Inflammatory macrophage treated with lipopolysaccharide for 1 hour (primary cell): ENCODE measurements at places on chromosomes 11 and 22.

DNA sequence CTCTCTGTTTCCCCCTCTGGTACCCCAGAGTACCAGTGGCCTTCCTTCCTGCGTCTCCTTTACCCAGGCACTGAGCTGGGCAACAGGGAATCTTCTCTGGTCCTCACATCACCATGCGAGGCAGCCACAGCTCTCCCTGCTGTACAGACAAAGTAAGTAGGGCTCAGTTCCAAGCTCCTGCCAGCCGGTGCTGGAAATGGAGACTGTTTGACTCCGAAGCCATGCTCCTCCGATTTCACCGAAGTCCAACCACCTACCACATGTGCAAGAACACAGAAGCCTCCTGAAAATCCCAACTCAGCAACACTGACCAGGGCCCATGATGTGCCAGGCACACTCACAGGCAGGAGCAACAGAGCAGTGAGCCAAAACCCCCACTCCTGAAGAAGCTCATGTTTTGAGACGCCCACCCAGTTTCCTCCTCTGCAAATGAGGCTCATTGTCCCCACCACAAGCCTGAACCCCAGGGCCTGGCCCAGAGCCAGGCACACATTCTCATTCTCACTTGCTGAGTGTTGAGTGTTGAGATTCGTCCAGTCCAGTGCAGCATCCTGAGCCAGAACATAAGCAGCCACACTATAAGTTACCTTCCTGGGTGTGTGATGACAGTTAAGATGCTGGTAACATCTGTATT, 156.0 kb downstream of the MPPED1 start:
- DNase-seq, result no peak

- DNase-seq, result no peak
Observed at GRCh38 chr11:10567446-10567845, 1.0 kb downstream of the LYVE1 start.

DNA sequence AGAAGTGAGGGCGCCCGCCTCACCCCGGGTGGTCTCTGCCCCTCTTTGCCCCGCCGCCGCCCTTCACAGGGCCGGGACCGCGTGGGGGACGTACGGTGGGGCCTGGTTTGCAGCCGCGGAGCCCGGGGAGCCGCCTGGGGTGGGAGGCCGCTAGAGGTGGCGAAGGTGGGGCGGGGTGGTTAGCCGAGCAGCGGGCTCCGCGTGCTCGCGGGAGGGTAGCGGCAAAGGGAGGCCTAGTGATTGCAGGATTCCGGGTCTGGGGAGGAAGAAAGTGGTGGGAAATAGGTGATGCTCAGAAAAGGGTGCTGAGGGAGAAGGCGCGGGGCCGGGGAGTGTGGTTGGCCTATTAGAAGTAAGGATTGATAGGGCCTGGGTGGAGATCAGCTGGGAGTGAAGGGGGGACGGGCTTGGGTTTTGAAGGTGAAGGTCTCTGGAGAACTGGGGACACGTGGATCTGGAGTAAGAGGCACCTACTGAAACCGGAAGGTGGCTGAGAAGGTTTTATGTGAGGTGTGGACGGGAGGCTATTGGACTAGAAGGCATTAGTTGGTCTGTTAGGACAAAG, 571 bp downstream of the FAR1 start:
- DNase-seq, result peak; percentile 18

GRCh38 chr11:113875234-113876073, at the start of gene USP28:
USP28 (minus strand) TSS chr11:113875572; CDS start chr11:113875501, 71 bp downstream.
- DNase-seq, result peak; percentile 92

GRCh38 chr11:79253280-79253679, 187.6 kb downstream of the TENM4 start:
- DNase-seq, result no peak

DNA sequence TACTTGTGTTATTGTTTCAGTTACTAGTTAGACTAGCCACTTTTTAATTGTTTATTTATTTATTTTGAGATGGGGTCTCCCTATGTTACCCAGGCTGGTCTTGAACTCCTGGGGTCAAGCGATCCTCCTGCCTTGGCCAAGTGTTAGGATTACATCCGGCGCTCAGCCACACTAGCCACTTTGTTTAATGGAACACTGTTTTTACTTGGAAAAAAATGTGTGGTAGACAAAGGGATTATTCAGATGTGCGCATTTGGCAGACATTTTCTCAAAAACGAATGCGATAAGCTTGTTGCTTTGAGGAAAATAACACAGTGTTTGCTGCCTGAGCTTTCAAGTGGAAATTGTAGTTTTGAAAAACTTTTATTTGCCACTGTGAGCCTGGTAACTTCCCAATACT, 51.0 kb downstream of the CTNND1 start:
- no peak for DNase-seq

- DNase-seq, result no peak
Observed at GRCh38 chr11:94305146-94305545, 766 bp downstream of the IZUMO1R start.

DNA sequence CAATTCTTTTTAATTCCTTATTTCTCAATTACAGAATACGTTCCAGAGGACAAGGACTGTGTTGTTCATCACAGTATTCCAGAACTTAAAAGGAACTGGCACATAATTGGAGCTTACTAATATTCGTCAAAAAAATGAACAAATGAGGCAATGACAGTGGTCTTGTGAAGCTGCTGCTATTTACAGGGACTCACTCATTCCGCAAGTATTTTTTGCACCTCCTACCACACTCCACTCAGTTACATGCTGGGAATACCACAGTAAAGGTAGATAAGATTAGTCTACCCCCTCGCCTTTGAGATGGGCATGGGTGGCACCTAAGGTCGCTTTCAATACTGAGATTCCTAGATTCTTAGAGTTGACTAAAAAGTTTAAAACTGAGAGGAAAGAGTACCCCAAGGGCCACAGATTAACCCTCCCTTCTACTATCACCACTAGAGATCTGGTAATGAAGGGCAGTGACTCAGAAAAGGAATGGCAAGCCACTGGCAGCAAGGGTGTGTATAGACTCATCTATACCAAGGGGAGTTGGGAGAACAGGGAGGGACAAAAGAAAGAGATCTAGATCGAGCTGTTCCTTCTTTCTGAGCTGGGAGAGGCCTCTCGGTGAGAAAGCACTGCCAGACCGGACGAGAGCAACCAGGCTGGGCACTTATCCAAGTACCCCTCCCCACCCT, 85.0 kb downstream of the RPL27A start:
- no peak for DNase-seq

DNA sequence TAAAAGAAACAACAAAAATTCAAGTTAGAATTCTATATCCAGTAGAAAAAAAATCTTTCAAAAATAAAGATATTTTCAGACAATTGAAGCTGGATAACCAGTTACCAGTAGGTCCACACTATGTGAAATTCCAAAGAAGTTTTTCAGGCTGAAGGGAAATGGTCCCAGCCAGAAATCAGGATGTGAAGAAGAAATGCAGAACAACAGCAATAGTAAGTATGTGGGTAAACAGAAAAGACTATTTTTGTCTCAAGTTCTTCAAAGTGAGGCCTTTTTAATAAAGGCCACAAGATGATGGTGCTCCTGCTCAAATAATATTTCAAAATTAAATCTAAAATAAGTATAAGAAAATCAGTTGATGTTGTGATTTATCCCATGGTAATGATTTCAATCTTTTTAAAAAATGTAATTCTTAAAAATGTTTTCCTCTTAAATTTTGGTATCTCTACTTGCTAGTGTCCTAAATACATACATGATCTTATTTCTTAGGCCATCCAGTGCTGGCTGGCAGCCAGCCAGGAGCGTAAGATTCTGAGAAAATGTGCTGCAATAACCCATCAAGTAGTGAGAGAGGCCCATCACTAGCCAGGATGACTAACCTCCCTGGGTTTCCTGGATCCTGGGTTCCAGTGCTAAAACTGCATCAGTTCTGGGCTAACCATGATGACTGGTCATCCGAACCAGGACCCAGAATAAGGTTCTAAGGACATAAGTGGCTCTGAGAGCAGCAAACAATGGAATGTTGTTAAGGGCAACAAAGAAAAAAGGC, 15.6 kb upstream of the UCP3 start:
- peak; percentile 66 for DNase-seq

- no peak for DNase-seq
Observed at GRCh38 chr11:119624102-119624615, 104.8 kb downstream of the NECTIN1 start.

GRCh38 chr11:83194281-83195142, 1.0 kb downstream of the ANKRD42 start:
- DNase-seq, result peak; percentile 75

GRCh38 chr22:30606455-30607299, at the start of gene TCN2:
TCN2 (plus strand) TSS chr22:30607174; CDS start chr22:30607332, 158 bp downstream.
- DNase-seq, result peak; percentile 61

DNA sequence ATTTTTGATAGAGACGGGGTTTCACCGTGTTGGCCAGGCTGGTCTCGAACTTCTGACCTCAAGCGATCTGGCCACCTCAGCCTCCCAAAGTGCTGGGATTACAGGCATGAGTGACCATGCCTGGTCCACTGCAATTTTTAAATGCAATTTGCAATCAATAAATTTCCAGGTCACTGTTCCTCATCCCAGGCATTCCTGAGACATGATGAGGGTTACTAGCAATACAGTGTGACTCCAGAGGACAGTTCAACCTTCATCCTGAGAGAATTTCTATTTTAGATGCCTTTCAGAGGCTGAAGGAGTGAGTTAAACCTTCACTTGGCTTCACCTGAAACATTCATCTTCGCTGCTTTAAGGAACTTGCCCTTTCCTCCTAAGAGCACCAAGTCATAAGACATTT, 9.7 kb upstream of the UBASH3B start:
- DNase-seq, result no peak

DNA sequence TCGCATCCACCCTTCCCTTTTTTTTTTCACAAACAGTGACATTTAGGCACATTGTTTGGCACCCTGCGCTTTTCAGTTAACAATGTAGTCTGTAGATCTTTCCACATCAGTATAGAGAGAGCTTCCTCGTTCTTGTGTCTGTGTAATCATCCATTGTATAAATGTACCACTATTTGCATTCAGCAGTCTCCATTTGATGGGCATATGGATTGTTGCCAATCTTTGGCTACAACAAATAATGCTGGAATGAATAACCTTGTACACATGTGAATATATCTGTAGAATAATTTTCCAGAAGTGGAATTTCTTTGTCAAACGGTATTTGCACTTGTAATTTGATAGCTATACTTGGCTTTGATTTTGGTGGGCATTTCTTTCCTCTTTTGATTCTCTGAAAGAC, 17.1 kb downstream of the MPEG1 start:
- DNase-seq, result no peak

- DNase-seq, result no peak
Observed at GRCh38 chr22:35477911-35478582, 62.6 kb upstream of the RASD2 start.

DNA sequence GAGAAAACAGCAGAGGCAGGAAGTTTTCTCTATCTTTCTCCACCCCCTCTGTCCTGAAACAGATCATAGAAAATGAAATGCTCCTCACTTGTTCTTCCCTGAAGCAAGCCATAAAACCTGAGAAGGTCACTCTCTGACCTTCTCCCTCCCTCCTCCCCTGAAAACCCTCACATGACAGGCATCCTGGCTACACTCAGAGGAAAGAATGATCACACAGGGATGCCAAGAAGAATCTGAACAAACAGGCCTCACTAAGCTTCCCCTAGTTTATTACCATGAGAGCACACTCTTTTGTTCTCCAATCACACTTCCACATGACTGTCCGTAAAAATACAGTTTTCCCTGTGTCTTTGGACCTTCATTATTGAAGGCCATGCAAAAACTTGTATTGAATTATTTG, 300.1 kb downstream of the BUD13 start:
- DNase-seq, result no peak

DNA sequence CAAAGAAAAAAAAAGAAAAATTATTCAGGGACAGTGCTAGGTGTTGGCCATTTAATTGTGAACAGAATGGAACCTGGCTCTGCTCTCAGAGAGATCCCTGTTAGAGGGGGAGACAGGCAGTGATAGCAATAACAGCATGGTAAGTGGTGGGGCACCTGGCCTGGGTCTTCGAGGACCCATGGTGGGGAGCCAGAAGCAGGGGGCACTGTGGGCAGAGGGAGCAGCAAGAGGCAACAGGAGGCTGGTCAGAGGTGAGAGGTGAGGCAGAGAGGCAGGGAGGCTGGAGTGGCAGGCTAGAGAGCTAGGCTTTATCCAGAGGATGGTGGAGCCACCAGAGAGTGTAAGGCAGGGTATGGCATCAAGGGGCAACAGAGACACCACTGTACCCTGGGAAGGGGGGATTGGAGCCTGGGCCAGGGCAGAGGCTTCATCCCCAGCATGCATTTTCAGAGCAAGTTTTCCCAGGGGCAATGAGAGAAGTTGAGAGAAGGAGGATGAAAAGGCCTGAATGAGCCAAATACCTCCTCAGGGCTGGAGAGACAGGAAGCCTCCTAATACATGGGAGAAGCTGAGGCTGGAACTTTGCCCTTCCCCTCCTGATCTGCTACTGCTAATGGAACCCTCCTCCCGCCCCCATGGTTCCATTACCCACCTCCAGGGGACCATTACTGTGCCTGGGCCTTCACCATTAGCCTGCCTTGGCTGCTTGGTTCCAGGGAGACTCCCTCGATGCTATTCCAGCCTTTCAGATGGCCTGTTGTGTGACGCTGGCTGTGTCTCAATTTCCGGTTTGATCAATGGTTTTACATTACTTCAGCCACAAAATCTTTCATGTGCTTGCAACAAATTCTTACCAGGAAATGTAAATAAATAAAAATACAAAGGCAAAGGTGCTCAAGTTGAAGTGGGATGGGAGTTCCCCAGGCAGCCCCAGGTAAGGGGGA, 2.6 kb upstream of the P2RY2 start:
- no peak for DNase-seq

- DNase-seq, result no peak
Observed at GRCh38 chr11:96664110-96664509, 274.3 kb downstream of the JRKL start.

- no peak for DNase-seq
Observed at GRCh38 chr11:103709371-103709770, 327.1 kb upstream of the DDI1 start.

GRCh38 chr11:60939855-60940254, 12.1 kb downstream of the SLC15A3 start:
- no peak for DNase-seq

GRCh38 chr11:2975594-2975993, 16.5 kb downstream of the NAP1L4 start:
- DNase-seq, result peak; percentile 53

GRCh38 chr11:118639899-118640298, 32.5 kb downstream of the PHLDB1 start:
- no peak for DNase-seq

DNA sequence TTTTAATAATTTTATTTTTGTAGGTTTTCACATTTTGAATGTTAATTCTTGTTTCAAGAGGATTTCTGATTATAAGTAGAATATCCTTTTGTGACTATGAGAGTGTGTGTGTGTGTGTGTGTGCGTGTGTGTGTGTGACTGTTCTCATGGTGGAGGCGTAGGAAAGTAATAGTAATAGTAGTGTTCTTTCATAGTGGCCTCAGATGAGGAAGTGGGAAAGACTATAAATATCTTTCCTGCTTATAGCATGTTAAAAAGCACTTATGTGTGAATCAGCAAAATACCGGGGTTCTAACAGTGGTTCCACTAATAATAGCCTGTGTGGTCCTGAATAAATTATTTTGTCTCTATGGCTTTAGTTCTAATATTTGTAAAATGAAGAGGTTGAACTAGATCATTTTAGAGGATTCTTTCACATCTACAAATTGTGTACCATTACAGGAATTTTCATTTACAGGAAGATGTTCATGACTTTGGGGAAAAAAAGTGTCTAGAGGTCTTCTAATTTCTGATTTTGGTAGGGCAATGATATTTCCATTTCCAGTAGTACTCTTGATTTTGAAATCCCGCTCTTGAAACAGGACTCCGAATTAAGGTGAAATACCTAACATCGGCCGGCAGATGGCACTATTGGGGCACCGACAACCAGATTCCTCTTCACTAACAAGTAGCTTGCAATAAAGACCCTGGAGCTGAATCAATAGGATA, 29.9 kb upstream of the OR10G7 start:
- DNase-seq, result peak; percentile 87
